Dermis microvascular lymphatic vessel endothelial cell (primary cell): ENCODE measurements at places on chromosomes 5 and 9. TPM values are rescaled to one million over a fixed set of nuclear protein-coding genes. Genes with fewer than 3 reads are reported as not detected.

GRCh38 chr9:32427111-32427873, 42.8 kb downstream of the ACO1 start:
- no peak for DNase-seq

DNA sequence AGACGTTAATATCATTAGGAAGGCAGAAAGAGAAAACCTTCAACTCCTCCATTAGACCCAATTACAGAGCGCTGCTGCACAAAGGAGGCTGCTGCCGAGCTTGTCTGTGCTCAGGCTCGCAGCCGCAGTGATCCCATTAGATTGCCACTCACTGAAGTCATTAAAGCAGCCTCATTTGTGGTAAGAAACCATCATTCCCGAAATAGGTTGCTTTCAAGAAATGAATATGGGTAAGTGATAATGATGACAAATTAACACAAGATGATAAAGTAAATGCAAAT, 137.2 kb downstream of the CAVIN4 start:
- no peak for DNase-seq

The ADGRD2 gene
- not detected in 2 replicates for total RNA-seq

The COL5A1 gene
- 1.2 and 3.0 TPM in 2 replicates for total RNA-seq

DNA sequence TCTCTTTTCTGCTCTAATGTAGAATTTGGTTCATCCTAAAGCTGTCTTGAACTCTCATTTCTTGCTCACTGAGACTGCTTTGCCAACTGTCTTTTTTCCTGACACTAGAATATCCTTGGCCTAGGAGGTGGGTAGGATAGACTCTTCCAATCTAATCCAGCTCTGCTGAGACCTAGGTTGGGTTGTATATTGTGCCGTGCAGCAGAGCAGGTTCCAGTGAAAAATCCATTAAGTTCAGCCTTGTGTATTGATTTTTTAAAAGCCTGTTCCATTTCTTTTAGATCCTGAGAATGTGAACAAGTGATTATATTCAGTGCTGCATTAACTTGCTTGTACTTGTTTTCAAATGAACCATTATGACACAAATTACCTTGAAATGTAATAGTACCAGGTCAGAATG, 539.6 kb downstream of the LRRC70 start:
- DNase-seq, result no peak

The SH3GL2 gene
- total RNA-seq, result under 0.01 TPM in 1 of 2 replicates, not detected in the other

GRCh38 chr9:82720515-82720914, 342.4 kb downstream of the RASEF start:
- DNase-seq, result no peak

The DMRTA1 gene
- total RNA-seq, result under 0.01 and 0.13 TPM in 2 replicates
